ENCODE measurements at places on chromosomes 11 and 22.

DNA sequence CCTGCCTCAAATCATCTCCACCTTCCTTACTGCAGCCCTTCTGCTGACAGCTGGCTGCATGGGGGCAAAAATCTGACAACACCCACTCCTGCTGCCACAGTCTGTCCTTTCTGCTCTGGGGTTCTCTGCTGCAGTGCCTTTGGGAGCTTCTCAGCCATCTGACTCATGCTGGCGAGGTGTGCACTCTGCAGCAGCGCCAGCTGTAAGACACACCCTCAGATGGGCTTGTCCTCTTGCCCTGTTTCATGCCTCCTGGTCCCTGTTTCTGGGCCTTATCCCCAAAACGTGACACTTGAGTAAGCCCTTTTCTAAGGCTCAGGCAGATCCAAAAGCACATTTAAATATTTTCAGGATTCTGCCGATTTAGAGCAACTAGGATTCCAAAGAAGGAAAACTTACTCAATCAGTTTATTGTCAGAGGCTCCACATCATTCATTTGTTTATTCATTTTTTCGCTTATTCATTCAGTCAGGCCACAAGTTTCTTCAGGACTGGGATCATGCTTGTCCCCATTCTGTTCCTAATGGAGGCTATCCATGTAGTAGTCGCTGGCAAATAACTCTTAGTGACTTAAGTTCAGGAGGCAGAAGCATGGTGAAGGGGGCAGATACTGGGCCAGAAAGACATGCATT lies 60.2 kb downstream of the SMIM38 start:
- no peak for DNase-seq

DNA sequence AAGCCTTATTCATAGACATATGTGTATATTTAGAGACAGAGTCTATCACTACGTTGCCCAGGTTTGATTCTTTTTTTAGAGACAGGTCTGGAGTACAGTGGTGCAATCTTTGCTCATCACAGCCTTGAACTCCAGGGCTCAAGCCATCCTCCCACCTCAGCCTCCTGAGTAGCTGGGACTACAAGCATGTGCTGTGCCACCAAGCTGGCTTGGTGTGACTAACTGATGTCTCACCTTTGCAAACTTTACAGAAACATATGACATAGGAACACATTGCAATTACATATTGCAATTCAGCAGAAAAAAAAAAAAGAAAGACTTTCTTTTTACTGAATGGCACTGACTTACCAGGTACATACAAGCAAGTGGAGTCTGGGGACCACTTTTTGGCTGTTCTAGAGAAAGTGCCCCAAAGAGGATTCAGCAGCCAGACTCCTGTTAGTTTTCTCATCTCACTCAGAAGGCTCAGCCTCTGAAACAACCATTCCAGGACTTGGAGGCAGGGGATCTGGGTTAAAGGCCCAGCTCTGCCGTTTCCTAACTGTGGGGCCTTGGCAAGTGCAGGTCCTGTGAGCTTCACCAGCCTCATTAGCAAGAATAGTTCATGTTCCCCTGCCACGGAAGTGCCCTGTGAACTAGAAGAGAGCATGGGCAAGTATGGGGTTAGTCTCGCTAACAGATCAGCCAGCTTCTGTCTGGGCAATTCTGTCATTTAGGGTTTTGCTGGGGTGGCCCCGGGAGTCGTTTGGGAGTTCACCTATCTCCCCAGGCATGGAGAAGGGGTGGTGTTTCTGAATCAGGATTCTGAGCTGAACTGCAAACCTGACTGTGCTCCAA lies 11.3 kb upstream of the NFAM1 start:
- DNase-seq, result no peak

GRCh38 chr22:37056246-37056645 lies 4.7 kb downstream of the KCTD17 start:
- no peak for DNase-seq

DNA sequence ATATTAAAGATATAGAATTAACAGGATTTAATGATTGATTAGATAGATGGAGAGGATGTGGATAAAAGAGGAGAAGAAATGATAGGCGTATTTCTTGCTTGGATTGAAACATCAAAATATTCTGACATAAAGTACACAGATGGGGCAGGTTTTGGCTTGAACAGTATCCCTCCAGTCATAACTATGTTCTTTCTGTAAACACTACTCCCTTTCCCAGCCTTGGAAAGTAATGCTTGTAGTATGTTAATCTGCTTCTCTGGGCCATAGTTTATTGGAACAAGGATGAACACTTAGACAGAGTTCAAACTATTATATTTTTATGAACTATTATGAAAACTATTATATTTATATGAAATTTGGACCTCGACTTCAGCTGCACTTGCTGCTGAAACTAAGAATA lies 419.2 kb downstream of the AASDHPPT start:
- DNase-seq, result no peak

- no peak for DNase-seq
Measured at GRCh38 chr22:38872831-38873248, 824 bp upstream of the CBX6 start.

DNA sequence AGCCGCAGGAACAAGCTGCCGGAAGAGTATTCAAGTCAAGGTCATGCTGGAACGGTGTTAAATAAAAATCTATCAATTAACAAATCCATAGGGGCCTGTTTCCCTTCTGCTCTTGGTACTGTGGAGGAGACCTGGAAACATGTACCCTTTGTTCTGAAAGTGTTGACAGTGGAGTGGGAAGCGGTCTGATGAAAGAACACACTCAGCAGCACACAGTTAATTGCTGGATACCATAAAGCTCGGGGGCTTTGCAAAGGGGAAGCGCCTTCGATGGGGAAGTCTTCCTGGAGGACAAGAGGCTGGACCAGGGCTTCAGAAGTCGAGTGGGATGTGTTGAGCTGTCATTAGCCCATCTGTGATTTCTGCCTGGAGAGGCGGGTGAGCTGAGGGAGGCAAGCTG lies 112.5 kb upstream of the CLPB start:
- DNase-seq, result no peak

Measured in NCI-H1048 (cell line).